SK-N-SH (cell line): ENCODE measurements at places on chromosomes 4 and X.

- H3K36me3 ChIP-seq: no peaks in the 10 kb centered on the region
- no peak overlapping the region for H3K4me3 ChIP-seq
- H3K27me3 ChIP-seq: no peaks in the 10 kb centered on the region
- no peak for DNase-seq
- H3K27ac ChIP-seq: no peak overlapping the region
Observed at GRCh38 chr4:41022116-41022515, 192.2 kb downstream of the APBB2 start.

- no peak overlapping the region for H3K4me3 ChIP-seq
- no peak for DNase-seq
- H3K27ac ChIP-seq: no peak overlapping the region
- H3K36me3 ChIP-seq: no peaks in the 10 kb centered on the region
- no peaks in the 10 kb centered on the region; the same call in 1 of the 2 replicates for H3K4me1 ChIP-seq
- H3K27me3 ChIP-seq: no peaks in the 10 kb centered on the region; the same call in 1 of the 2 replicates
Observed at GRCh38 chrX:135595543-135595942, 75.1 kb downstream of the INTS6L start.

GRCh38 chrX:116232833-116233232 is 62.3 kb downstream of the AGTR2 start:
- no peak overlapping the region for H3K4me3 ChIP-seq
- H3K36me3 ChIP-seq: no peaks in the 10 kb centered on the region
- no peak overlapping the region for H3K27ac ChIP-seq
- no peak for DNase-seq
- no peaks in the 10 kb centered on the region for H3K27me3 ChIP-seq
- no peaks in the 10 kb centered on the region for H3K4me1 ChIP-seq

DNA sequence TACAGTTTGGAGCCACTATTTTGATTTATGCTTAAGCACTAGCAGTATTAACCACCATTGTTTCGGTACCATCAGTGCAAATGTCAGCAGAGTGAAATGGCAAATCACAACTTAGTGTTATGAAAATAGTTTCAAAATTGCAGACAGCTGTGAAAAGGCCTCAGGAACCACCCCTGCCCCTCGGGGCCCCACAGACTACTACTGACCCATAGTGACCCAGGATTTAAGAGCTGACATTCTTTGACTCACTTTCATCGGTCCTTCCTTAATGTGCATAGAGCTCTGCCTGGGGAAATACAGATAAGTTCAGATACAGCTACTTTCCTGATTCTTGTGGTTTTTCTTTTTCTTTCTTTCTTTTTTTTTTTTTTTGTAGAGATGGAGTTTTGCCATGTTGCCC is 3.3 kb upstream of the BBS7 start:
- no peaks in the 10 kb centered on the region for H3K36me3 ChIP-seq
- H3K4me3 ChIP-seq: no peak overlapping the region
- H3K27ac ChIP-seq: no peak overlapping the region
- no peak for DNase-seq
- peaks cover 5% of the 10 kb centered on the region; the same call in 1 of the 2 replicates for H3K4me1 ChIP-seq

GRCh38 chrX:129641469-129641868 is 13.3 kb downstream of the APLN start:
- no peaks in the 10 kb centered on the region for H3K36me3 ChIP-seq
- peaks cover 7% of the 10 kb centered on the region; the same call in 1 of the 2 replicates for H3K4me1 ChIP-seq
- DNase-seq: no peak
- peaks cover 24% of the 10 kb centered on the region for H3K27me3 ChIP-seq
- H3K27ac ChIP-seq: no peak overlapping the region

DNA sequence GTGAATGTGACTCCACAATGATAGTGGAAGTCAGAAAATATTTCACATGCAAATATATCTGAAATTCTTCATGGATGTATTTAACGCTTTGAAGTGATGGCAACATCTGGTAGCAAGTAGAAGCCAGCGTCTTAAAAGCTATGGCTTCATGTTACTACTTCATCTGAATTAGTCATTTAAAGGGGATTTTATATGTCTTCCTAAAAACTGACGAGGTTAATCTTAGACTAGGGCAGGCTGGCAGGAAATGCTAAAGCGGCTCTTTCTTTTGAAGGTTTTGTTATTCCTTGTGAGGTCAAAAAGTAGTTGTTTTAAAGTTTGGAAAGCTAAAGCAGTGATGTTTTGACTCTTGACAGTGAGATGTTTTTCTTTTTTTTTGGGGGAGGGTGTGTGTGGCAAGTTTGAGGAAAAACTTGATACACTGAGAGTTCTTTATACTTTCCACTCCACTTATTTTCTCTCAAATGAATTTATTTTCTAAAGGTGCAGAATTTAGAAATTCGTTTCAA is 22.6 kb downstream of the PLS3 start:
- no peaks in the 10 kb centered on the region for H3K27me3 ChIP-seq
- H3K4me1 ChIP-seq: peaks cover 23% of the 10 kb centered on the region; the same call in 1 of the 2 replicates
- DNase-seq: no peak
- no peaks in the 10 kb centered on the region for H3K36me3 ChIP-seq
- H3K27ac ChIP-seq: no peak overlapping the region

- no peak overlapping the region for H3K27ac ChIP-seq
- no peak for DNase-seq
- H3K27me3 ChIP-seq: no peaks in the 10 kb centered on the region
- no peak overlapping the region for H3K4me3 ChIP-seq
Observed at GRCh38 chr4:99749445-99750391, 66.9 kb upstream of the DAPP1 start.

GRCh38 chr4:26854701-26855100 is 5.9 kb upstream of the STIM2 start:
- H3K27me3 ChIP-seq: no peaks in the 10 kb centered on the region
- H3K4me1 ChIP-seq: peaks cover 11% of the 10 kb centered on the region; the same call in 1 of the 2 replicates
- H3K36me3 ChIP-seq: no peaks in the 10 kb centered on the region
- no peak overlapping the region for H3K27ac ChIP-seq
- no peak for DNase-seq
- H3K4me3 ChIP-seq: no peak overlapping the region

DNA sequence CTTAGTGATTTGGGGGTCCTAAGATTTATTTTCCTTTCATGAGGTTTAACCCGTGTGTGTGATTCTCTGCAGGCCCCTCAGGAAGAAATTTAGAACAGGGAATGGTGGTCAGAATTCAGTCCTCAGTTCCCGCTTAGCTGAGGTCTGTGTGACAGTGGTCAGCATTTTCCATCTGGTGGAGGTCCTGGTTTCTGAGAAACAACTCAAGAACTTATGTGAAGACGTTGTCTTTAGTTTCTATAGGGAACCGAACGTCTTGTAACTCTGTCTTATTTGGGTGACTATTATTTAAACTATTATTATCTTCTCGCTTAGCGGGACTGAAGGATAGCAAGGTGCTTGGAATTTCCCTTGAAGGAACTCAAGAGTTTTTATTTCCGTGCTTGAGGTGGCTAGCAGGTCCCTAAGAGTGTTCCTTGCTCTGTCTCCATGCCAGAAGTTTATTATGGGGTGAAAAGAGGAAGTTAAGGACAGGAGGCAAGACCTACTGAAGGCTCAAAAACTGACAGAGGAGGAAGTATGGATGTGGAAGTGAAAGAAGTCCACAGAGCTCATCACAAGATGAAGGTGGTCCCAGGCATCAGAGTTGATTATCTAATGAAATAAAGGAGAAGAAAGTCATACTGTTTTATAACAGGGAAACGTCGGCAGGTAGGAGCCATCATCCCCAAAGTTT is 9.4 kb downstream of the MGST2 start:
- no peaks in the 10 kb centered on the region for H3K27me3 ChIP-seq
- no peaks in the 10 kb centered on the region; the same call in 1 of the 2 replicates for H3K4me1 ChIP-seq
- H3K36me3 ChIP-seq: peaks cover 10% of the 10 kb centered on the region

GRCh38 chr4:77745792-77746191 is 73.4 kb downstream of the CNOT6L start:
- peaks cover 28% of the 10 kb centered on the region for H3K36me3 ChIP-seq
- no peak for DNase-seq
- no peak overlapping the region for H3K4me3 ChIP-seq
- H3K27ac ChIP-seq: no peak overlapping the region

GRCh38 chr4:17093481-17093880 is 195.0 kb upstream of the LDB2 start:
- H3K4me1 ChIP-seq: no peaks in the 10 kb centered on the region
- H3K4me3 ChIP-seq: no peak overlapping the region
- H3K27ac ChIP-seq: no peak overlapping the region
- no peaks in the 10 kb centered on the region for H3K27me3 ChIP-seq
